ENCODE measurements at places on chromosomes 2 and 18.

DNA sequence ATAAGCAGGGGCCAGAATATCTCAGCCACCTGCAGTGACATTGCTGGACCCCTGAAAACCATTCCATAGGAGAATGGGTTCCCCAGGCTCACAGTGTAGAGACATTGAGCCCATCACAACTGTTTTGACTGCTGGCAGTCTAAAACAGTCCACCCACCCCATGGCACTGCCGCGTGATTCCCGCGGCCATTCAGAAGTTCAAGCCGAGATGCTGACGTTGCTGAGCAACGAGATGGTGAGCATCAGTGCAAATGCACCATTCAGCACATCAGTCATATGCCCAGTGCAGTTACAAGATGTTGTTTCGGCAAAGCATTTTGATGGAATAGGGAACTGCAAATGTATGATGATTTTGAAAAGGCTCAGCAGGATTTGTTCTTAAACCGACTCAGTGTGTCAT is 139.4 kb downstream of the GFPT1 start:
- DNase-seq, result no peak

GRCh38 chr2:58796239-58796910 is 555.2 kb upstream of the FANCL start:
- no peak for DNase-seq

DNA sequence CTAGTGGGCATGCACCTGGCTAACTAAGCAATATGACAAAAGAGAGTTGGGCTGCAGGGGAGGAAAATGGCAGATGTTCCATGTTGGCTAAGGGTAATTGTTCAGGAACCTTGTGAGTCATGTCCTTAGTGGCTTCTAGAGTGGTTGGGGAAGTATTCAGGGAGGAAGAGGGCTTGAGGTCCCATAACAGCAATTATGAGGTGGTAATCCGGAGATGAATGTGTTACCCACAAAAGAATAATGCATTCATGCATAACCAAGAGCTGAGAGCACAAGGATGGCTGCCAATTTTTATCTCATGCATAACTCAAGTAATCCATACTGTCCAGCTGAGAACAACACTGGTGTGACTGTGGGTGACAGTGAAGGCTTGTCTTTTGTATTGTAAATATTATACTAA is 42.9 kb downstream of the TMEFF2 start:
- DNase-seq, result no peak

DNA sequence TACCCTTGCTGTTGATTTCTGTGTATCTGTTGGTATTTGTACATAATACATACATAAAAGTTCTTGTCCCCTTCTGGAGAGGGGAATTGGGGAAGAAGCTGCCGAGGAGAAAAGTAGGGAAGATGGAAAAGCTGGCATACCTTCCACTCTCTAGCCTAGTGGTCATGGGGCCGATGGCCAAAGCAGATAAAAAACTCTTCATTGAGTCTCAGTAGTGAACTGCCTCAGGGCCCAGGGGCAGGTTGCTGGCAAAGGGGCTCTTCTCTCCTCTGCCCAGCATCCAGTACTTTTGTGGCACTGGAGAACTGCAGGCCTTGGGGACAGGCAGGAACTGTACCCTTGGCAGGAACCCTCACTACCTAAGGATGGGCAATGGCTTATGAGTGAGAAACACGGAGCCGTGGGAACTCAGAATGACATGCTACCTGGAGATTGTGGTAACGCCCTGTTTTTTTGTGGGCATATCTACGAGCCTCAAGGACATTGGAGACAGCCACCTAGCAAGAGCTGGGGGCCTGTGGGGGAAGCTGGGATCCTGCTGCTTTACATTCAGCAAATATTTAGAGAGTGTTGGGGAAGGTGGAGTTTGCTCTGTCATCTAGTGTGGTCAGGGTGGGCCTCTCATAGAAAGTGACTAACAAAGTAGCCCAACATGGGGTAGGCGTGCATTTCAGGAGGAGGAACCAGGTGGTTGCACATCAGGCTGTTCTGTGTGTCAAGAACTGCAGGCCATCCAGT is 22.6 kb upstream of the ITGB6 start:
- DNase-seq, result no peak

DNA sequence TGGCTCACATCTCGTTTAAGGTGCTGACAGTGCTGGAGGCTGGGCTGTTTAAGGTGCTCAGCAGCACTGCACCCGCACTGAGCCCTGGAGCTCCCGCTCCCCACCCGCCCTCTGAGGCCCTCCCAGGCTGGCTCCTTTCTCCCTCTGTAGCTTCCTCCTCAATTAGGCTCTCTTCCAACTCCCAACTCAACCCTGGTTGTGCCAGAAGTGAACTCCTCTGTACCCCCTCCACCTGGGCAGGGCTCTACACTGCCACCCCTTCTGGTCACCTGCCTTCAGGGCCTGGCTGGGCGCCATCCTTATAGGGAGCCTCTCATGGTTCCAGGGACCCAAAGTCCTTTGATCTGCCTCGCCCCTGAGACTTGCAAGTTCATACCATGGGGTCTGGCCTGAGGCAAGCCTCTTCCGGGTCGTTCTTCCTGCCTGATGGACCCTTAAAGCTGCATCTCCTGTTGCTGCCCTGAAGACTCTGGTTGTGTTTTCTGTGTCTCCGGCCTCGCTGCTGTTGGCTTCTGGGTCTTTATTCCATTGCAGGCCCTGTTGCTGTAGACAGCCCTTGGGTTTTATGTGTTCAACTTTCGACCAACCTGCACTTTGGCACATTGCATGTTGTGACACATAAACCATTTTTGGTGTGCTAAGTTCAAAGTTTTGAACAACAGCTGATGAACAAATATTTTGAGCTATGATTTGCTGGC is 199.6 kb downstream of the LDLRAD4 start:
- no peak for DNase-seq

DNA sequence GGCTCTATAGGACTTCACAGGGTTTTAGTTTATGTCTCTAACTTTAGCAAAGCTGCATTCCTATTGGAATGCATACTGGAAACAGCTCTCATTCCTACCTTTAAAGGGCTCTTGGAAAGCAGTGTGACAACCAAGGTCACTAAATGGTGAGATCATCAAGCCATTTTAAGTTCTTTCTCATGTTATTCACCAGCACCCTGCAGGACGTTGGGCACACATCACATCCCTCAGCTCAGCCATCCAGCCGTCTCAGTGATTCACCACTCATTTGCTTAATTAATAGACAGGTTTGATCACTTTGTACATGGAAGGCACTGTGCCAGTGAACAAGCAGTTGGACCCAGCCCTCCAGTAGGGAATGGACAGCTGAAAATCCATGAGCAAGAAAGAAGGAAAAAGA is 32.2 kb upstream of the RBM44 start:
- no peak for DNase-seq

DNA sequence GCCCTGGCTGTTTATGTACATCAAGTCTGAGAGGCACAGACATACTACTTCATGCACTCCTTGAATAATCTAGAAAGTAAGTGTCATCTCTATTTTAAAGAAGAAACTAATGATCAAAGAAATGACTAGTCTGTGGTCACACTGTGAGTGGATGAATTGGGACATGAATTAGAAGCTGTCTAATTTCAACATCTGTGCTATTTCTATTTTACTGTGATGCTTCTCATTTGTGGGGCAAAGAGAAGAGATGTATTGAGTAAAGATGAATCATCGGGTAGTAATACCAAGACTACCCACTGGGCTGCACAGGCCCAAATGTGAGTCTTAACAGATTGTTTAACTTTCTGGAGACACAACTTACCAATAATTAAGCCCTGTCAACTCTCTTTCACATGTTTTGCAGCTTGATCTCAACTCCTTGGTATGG is 42.4 kb upstream of the MTIF2 start:
- DNase-seq, result peak; percentile 44
